ENCODE measurements at places on chromosomes 3 and 15. TPM values are rescaled to one million over a fixed set of nuclear protein-coding genes. Genes with fewer than 3 reads are reported as not detected.

Gene OSTN
- not detected for total RNA-seq

Gene CHRD
- total RNA-seq, result 8.0 TPM

Gene SYNM
- total RNA-seq, result 3.3 TPM

Gene LRRC34
- not detected for total RNA-seq

Gene HIGD2B
- total RNA-seq, result 0.27 TPM

DNA sequence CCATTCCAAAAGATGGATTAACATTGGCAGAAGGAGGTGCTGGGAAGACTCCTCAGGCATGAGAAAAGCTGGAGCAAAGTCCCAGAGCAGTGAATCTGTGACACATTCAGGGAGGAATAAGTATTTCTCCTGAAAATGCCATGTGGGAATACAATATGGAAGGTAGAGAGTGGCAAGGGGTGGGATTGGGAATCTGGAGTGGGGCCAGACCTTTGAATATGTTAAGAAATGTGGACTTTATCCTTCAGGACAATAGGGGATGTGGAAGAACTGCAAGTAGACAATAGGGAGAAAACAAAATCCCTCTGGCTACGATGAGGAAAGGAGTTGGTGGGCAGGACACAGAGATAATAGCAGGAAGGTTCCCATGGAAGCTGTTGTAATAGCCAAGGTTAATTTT lies 305.6 kb upstream of the TGFBR2 start:
- H3K36me3 ChIP-seq, result no peaks in the 10 kb centered on the region
- H3K4me1 ChIP-seq, result no peaks in the 10 kb centered on the region
- DNase-seq, result no peak
- H3K27ac ChIP-seq, result no peak overlapping the region
- no peak overlapping the region for H3K4me3 ChIP-seq

DNA sequence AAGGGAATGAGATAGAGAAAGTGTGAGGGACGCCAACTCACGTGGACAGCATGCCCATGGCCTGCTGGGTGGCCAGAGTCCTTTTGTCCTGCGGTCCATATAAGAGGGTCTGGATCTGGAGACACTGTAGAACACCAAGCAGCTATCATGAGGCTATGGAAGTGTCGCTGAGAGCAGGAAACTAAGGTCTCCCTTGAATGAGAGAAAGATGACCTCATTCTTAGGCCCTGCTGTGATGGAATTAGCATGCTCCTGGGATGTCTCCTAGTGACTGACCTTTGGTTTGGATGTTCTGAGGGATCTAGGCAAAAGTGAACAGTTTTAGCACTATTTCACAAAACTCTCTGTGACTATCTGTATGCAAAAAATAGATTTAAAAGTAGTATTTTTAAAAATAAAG lies 34.4 kb downstream of the SYNM start:
- H3K4me1 ChIP-seq, result no peaks in the 10 kb centered on the region
- H3K4me3 ChIP-seq, result no peak overlapping the region

GRCh38 chr15:31336593-31337295 lies 10.1 kb downstream of the KLF13 start:
- no peaks in the 10 kb centered on the region for H3K36me3 ChIP-seq
- no peak overlapping the region for H3K27ac ChIP-seq
- H3K27me3 ChIP-seq, result no peaks in the 10 kb centered on the region
- peaks cover 7% of the 10 kb centered on the region for H3K4me1 ChIP-seq
- no peak overlapping the region for H3K4me3 ChIP-seq

- no peaks in the 10 kb centered on the region for H3K36me3 ChIP-seq
- no peaks in the 10 kb centered on the region for H3K4me1 ChIP-seq
- H3K4me3 ChIP-seq, result no peak overlapping the region
- DNase-seq, result no peak
- no peaks in the 10 kb centered on the region for H3K27me3 ChIP-seq
These were observed 10.9 kb downstream of the EID1 start for GRCh38 chr15:48888836-48889235.

DNA sequence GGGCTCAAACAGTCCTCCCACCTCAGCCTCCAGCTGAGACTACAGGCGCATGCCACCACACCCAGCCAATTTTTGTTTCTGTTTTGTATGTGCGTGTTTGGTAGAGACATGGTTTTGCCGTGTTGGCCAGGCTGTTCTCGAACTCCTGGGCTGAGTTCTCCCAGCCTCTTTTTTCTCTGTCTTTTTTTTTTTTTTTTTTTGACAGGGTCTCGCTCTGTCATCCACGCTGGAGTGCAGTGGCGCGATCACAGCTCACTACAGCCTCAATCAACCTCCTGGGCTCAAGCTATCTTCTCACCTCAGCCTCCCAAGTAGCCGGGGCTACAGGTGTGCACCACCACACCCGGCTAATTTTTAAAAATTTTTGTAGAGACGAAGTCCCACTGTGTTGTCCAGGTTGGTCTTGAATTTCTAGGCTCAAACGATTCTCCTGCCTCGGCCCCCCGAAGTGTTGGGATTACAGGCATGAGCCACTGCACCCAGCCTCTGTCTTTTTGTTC lies 867 bp upstream of the DCAF1 start:
- H3K27me3 ChIP-seq, result no peaks in the 10 kb centered on the region
- H3K4me1 ChIP-seq, result peaks cover 10% of the 10 kb centered on the region

DNA sequence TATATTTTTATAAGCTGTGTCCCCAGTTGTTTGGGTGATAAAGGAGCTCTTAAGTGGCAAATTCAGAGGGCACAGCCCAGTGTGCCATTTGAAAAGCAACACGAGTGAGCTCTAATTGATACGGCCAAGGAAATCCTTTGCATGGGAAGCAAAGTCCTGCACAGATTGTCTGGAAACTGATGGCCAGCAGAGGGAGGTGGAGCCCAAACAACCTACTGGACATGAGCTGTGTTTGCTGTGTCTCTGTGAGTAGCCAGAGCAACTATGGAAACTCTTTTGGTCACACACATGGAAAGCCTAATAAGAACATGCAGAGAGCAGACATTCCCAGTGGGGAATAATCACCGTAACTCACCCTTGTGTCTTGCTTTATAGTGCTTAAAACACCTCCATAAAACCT lies 24.4 kb downstream of the ONECUT1 start:
- H3K27me3 ChIP-seq, result peaks cover 11% of the 10 kb centered on the region
- no peak overlapping the region for H3K4me3 ChIP-seq
- no peak overlapping the region for H3K27ac ChIP-seq
- H3K36me3 ChIP-seq, result no peaks in the 10 kb centered on the region

DNA sequence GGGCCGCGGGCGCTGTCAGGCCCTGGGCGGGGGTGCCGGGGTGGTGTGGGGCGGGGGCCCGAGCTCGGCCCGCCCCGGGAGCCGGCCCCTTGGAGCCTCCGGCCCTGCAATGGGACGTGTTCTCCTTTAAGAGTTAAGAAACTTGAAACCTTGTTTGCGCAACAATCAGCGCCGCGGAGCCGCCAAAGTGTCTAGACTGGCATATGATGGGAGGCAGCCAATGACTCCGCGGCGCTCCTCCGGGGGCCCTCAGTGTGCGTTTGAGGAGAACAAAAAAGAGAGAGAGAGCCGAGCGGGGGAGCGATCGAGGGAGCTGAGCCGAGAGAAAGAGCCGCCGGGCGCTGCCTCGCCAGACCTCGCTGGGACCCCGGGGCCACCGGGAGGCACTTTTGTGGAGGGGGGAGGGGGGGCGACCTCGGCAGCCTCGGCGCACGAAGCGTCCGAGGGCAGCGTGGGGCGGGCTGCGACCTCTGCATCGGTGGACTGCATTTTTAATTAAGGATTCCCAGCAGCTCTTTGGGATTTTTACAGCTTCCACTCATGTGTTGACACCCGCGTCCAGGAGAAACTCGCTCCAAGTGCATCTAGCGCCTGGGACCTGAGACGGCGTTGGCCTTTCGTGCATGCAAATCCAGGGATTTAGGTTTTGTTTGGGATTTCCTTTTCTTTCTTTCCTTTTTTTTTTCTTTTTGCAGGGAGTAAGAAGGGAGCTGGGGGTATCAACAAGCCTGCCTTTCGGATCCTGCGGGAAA lies at the start of gene SMAD6:
Gene SMAD6, plus strand, starts transcription at position 202 of the 752 bp plus-strand sequence. CDS start 1,023 bp downstream, outside the sequence.
- DNase-seq, result peak; percentile 95
- peak within 1 kb of the TSS; percentile 79 for H3K27ac ChIP-seq
- peaks cover 40% of the 10 kb centered on the region for H3K4me1 ChIP-seq
- H3K27me3 ChIP-seq, result no peaks in the 10 kb centered on the region

- DNase-seq, result no peak
- no peaks in the 10 kb centered on the region for H3K4me1 ChIP-seq
- H3K27me3 ChIP-seq, result no peaks in the 10 kb centered on the region
- no peak overlapping the region for H3K27ac ChIP-seq
- H3K4me3 ChIP-seq, result no peak overlapping the region
These were observed 53.3 kb upstream of the KCNMB2 start for GRCh38 chr3:178482981-178483380.

- no peak overlapping the region for H3K27ac ChIP-seq
- no peak for DNase-seq
- no peak overlapping the region for H3K4me3 ChIP-seq
- H3K36me3 ChIP-seq, result peaks cover 5% of the 10 kb centered on the region
- H3K27me3 ChIP-seq, result no peaks in the 10 kb centered on the region
- H3K4me1 ChIP-seq, result peaks cover 11% of the 10 kb centered on the region
These were observed 27.0 kb downstream of the HMCES start for GRCh38 chr3:129305592-129306091.

DNA sequence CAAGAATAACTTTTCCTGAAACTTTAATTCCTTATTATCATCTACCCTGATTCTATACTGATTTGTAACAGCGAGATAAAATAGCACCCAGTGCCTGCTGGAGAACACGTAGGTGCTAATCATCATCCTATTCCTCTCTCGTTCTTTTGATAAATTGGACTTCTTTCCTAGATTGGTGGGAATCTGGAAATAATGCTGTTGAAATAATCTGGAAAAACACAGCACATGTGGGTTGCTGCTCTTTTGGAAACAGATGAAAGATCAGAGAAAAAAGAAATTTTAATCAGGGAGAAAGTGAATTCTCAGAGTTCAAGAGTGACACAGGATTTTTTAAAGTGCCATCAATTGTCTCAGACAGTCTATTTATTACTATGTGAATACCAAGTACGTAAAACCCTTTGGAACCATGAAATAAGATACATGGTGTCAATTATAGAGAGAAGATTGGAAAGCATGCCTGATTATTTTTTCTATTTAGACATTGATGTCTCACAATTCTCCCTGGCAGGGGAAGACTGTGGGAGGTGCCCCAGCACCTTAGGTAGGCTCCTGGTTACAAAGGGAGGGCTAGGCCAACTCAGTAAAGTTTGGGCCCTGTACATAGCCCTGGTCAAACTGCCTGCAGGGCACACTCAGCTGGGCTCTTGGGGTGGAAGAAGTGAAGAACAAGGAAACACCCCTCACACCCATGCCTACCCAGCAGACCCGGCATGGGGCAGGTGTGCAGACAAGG lies 60.0 kb upstream of the SNRPA1 start:
- no peak for DNase-seq
- no peaks in the 10 kb centered on the region for H3K4me1 ChIP-seq
- no peak overlapping the region for H3K27ac ChIP-seq
- H3K4me3 ChIP-seq, result no peak overlapping the region
- H3K27me3 ChIP-seq, result no peaks in the 10 kb centered on the region
- no peaks in the 10 kb centered on the region for H3K36me3 ChIP-seq

GRCh38 chr3:53156368-53156834 lies 4.6 kb upstream of the PRKCD start:
- H3K4me3 ChIP-seq, result no peak overlapping the region
- DNase-seq, result no peak
- H3K27me3 ChIP-seq, result no peaks in the 10 kb centered on the region
- no peaks in the 10 kb centered on the region for H3K36me3 ChIP-seq
- peaks cover 41% of the 10 kb centered on the region for H3K4me1 ChIP-seq
- no peak overlapping the region for H3K27ac ChIP-seq

DNA sequence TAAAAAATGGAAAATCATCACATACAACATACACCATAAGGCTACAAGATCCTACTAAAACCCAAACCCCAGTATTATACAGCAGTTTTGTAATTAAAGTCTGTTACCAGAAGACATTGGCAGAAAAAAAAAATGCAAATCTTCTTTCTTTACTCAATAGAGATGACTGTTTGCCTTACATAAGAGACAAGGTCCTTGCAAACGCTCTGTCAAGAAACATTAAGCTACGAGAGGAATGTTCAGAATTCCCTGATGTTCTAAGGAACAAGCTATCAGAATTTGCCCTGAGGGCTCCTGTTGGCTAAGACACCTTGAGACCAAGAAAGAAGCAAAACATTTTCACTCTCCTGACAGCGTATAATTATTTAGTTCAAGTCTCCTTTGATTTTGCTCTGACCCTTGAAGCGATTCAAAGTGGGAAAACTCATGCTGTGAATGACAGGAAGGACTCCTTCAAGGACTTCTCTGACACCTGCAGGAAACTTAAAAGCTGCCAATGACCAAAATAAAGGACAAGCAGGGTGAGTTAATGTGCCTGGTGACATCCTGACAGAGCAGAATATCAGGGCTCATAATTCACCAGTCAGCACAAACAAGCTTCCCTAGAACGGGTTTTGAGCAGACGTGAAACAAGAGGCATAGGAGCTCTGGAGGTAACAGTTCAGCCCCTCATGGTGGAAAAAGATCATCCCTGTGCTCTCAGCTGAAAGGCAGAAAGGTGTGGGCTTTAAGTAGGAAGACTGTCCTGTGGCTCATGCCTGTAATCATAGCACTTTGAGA lies 2.5 kb downstream of the SCAMP2 start:
- no peak overlapping the region for H3K27ac ChIP-seq
- H3K36me3 ChIP-seq, result peaks cover 8% of the 10 kb centered on the region
- no peaks in the 10 kb centered on the region for H3K27me3 ChIP-seq
- no peak for DNase-seq
- no peak overlapping the region for H3K4me3 ChIP-seq

DNA sequence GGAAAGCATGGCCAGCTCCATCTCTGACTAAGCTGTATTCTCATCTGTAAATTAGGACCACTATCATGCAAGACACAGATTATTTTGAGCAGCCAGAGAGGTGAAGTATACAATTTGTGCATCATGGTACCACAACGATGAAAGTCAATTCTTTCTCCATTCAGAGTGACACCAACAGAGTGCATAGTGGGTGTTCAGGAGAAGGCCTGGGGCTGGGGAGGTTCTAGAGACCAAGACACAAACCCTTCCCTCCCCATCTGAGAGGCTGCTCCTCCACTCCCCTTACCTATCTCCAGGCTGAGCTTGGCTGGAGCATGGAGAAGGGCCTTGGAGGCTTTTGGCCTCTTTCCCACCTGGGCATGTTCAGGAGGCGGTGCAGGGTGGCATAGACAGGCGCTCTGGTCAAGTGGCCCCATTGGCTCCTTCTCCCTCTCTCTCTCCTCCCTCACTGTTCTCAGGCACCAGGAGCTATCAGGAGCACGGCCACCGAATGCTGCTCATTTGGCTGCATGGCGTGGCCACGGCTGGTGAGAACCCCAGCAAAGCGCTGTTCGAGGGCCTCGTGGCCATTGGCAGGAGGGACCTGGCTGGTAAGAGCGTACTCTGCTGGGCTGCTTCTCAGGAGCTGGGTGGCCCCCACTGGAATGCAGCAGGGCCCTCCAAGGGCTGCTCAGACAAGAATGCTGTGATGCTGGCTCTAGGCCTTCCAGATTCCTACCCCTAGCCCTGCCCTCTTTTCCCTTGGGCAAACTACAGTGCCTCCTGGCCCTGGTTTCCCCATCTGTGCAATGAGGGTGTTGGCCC lies 37.9 kb downstream of the ANKDD1A start:
- no peaks in the 10 kb centered on the region for H3K36me3 ChIP-seq
- no peaks in the 10 kb centered on the region for H3K4me1 ChIP-seq
- H3K27me3 ChIP-seq, result no peaks in the 10 kb centered on the region
- DNase-seq, result no peak
- no peak overlapping the region for H3K4me3 ChIP-seq
